ENCODE measurements at places on chromosomes 2 and 18.

DNA sequence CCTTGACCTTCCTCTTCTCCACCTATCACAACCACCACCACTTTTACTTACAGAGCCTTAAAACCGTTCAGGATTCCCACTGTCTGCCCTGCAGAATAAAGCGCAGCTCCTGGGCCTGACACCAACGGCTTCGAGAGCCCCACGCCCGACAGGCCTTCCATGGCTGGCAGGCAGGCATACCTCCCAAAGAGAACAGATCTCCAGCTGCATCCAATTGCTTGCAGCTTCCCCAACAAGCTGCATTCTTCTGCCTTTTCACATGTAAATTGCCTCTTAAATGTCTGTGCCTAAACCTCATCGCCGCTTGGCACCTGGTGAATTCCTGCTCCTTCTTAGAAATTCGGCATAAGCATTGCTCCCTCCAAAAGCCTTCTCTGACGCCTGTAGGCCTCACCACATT lies 31.5 kb upstream of the FAM124B start:
- DNase-seq, result no peak

DNA sequence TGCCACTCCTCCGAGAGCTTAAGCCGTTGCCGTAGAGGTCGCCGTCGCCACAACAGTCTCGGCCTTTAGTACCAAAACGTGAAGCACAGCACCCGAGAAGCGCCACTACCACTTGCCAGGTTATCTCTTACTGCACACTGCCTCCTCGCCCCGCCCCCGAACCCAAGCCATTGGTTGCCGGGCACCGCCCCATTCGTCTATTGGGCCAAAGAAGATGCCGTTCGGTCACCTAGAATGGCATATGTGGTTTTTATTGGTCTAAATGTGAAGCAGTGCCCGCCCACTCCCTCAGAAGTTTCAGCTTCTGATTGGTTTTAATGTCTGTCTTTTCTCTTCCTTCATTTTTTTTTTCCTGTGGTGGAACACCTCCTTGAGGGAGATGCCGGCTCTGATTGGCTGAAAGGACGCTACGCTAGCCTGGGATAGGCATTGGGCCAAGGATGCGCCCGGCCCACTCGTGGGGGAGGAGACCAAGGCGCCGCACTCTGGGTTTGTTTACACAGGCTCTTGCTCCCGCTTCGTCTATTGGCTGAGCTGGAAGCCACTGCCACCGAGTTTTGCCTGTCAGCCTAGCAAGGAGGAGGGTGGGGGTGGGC lies at the start of gene PAIP2B:
PAIP2B (minus strand) TSS at position 139 of the 596 bp plus-strand sequence. CDS start 24,514 bp downstream, outside the sequence.
- DNase-seq, result peak; percentile 90

DNA sequence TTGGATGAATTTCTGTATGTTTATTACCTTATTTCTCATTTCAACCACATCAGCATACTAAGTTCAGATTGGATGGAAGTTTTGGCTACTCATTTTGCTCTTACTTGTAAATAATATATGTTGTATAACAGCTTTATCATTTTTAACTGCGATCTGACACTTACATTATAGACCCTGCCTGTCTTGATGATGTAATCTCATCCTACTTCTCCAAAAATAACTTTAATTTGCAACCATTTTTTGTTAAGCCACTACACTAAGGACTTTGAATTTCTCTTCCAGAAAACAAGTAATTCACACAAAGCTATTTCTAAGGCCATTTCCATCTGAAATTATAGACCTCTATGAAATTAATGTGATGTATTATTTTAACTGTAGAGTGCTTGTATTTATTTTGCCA lies 240.7 kb downstream of the WDR7 start:
- no peak for DNase-seq

GRCh38 chr2:50126845-50127244 lies 905.1 kb downstream of the NRXN1 start:
- no peak for DNase-seq

- no peak for DNase-seq
These were observed 42.6 kb upstream of the HNRNPA3 start for GRCh38 chr2:177169810-177170514.
